Stimulated activated CD4-positive, alpha-beta T cell treated with anti-CD3 and anti-CD28 coated beads, Interleukin-4, amount 100 ng/mL, for 4 hours (primary cell): ENCODE measurements at places on chromosomes 12 and 14.

GRCh38 chr12:53985994-53986685, 1.2 kb downstream of the HOXC10 start:
- no peak for DNase-seq

GRCh38 chr12:115574826-115575225, 702.7 kb downstream of the MED13L start:
- no peak for DNase-seq

DNA sequence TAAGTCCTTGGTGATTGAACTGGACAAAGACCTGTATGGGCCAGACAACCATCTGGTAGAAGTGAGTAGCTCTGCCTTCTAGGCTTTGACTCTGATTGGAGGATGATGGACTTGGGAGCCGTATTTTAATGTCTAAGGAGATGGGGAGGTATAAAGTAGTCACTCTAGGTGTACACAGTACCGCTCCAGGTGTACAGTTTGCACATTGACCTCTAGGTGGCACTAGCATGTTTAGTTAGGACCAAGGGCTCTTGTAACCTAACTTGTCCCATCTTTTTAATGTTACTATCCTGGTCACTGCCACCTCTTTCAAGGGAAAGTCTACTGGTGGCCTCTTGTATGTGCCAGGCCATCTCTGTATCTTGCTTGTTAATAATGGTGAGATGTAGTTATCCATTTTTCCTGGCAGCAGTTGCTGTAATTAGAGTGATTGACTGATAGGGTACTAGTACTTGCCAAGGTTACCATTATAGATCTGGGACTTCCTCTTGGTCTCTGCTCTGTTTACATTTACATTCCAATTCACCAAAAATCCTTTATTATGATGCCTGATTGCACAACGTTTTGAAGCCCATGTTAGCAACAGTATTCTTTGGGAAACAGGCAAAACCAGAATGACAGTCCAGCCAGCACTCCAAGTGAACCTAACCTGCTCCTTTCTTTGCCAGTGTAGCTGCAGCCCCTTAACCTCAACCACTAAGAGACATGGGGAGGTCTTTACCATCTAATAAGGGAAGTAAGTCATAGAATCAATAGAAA, 3.6 kb downstream of the SMARCD1 start:
- DNase-seq: peak; percentile 46

DNA sequence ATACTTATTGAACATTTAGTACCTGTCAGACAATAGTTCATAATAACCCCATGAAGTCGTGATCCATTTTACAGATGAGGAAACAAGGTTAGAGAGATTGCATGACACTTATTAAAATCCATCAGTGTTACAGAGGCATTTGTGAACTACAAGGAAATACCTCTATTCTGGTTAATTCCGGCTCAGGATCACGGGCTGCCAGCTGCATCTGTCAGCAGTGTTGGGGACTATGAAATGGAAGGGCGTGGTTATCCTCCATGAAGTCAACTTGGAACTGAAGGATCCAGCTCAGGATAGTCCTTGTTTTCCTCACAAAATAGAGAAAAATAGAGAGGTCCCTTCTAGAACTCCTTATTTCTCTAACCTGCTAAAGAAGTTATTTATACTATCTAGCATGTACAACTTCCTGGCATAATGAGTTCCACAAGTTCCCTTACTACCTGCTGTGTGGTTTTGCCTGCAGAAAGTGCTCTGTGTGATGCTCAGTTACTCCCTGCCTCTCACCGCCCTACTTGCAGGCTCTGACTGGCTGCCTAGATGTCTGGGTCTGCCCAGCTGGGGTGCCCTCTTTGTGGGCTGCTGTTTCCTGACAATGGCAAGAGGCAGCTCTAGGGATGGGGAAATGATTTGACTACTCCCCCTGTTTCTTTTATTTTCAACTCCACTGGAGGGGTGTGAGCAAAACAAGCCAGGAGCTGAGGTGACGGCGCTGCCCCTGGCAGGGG, 36.8 kb downstream of the PLXNC1 start:
- no peak for DNase-seq

DNA sequence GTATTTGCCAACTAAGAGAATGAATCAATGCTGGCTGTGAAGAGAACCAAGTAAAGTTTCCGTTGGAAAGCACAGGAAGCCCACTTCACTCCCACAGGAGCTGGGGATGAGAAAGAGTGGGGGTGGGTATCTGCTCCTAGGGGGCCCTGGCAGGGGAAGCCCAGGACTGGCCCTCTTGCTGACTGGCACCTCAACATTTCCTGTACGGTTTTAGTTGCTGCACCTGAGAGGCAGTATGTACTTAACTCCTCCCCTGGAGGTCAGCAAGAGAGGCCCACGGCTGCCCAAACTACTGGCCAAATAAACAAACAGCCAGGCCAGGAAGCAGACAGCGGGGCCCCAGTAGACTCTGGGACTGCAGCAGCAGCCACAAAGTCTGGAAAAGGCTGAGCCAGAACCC, 33.8 kb upstream of the VWF start:
- DNase-seq: no peak

GRCh38 chr12:106740818-106741217, 33.7 kb upstream of the RIC8B start:
- no peak for DNase-seq

GRCh38 chr14:23327947-23328744, 6.9 kb downstream of the PABPN1 start:
- peak; percentile 65 for DNase-seq

- DNase-seq: no peak
Measured at GRCh38 chr12:78439666-78440065, 424.9 kb upstream of the SYT1 start.

- no peak for DNase-seq
Measured at GRCh38 chr12:65099182-65099581, 21.9 kb downstream of the WIF1 start.

- no peak for DNase-seq
Measured at GRCh38 chr12:894226-894625, 55.3 kb downstream of the RAD52 start.

- no peak for DNase-seq
Measured at GRCh38 chr12:52210186-52210924, 18.5 kb upstream of the KRT80 start.

DNA sequence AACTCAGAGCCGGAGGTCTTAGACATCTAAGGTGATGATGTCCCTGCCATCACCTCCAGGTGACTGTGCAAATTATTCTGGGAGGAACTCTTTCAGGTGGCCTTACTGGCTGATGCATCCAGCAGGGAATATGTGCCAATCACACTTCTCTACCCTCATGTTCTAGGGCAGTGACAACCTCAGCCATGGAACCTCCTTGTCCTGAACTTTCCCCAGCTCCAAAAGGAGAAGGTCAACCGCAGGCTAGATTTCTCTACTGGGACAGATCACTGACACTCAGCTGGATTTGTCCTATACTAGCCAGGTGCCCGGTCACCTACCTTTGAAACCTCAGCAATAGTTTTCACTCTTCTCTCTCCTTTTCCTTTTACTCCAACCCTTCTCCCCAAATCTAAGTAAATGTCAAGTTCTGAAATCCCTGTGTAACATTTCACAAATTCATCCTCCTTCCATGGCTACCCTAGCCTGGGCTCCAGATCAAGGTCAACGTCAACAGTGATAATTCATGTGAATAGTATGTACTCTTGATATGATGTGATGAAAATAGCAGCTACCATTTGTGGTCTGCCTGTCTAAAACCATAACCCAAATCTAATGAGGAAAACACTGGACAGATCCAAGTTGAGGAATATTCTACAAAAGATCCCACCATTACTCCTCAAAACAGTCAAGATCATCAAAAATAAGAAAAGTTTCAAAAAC, 115.0 kb upstream of the EGLN3 start:
- DNase-seq: no peak

- DNase-seq: no peak
Measured at GRCh38 chr14:76936483-76936882, 92.0 kb downstream of the IRF2BPL start.

- DNase-seq: no peak
Measured at GRCh38 chr14:76677534-76678145, 83.6 kb upstream of the VASH1 start.

DNA sequence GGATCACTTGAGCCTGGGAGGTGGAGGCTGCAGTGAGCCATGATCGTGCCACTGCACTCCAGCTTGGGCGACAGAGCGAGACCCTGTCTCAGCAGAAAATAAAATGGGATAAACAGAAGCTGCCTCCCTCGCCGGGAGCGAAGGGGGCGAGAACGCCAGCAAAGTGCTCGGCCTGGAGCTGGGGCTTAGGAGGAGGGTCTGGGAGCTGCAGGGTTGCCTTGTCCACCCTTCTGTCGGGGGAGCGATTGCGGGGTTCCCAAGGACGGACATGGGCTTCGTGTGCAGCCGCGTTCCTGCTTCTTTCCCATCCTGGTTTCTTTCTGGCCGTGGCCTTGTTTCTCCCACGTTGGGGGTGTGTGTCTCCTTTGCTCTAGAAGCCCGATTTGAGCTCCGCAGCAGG, 27.9 kb upstream of the MLXIP start:
- DNase-seq: no peak

- DNase-seq: no peak
Measured at GRCh38 chr12:125185311-125185739, 120.1 kb downstream of the AACS start.
